Psoas muscle (tissue), 8 donors: ENCODE measurements at places on chromosomes 4 and X. TPM values are rescaled to one million over a fixed set of nuclear protein-coding genes. Genes with fewer than 3 reads are reported as not detected.
A peak's percentile ranks its signal among the peaks of the same experiment; 100 is the strongest.

TRMT44 gene
- 7.4 TPM for total RNA-seq

PNMA5 gene
- not detected for total RNA-seq

CT45A3 gene
- total RNA-seq: not detected

SYTL4 gene
- 2.2 TPM for total RNA-seq

ARX gene
- 3.1 TPM for total RNA-seq

WAS gene
- 0.92 TPM for total RNA-seq

DNA sequence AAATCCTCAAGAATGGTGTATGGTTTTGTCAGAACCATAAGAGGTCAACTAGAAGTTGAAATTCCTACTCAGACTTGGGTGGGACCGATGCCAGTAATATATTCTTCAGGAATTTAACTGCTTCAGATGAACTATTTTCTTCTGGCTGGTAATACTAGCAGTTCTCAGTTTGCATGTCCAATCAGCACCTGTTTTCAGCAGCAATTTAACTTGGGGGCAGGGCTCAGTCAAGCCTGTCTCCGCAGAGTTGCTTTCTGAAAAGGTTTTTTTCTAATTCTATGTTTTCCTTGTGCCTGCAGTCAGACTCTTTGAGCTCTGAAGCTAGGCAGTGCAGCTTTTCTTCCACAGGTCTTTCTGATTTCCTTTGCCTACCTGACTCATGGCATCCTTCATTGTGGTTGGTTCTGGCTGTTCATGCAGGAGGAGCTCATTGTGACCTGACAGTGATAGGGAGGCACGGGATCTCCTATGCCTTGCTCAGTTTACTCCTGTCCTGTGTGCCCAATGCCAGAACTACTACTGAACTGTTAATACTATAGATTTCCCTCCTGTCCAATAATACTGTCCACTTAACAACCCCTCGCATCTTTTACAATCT, 17.3 kb upstream of the FMR1 start:
- H3K4me3 ChIP-seq: no peak overlapping the region
- H3K36me3 ChIP-seq: no peaks in the 10 kb centered on the region
- H3K27ac ChIP-seq: no peak overlapping the region
- H3K27me3 ChIP-seq: no peaks in the 10 kb centered on the region

DNA sequence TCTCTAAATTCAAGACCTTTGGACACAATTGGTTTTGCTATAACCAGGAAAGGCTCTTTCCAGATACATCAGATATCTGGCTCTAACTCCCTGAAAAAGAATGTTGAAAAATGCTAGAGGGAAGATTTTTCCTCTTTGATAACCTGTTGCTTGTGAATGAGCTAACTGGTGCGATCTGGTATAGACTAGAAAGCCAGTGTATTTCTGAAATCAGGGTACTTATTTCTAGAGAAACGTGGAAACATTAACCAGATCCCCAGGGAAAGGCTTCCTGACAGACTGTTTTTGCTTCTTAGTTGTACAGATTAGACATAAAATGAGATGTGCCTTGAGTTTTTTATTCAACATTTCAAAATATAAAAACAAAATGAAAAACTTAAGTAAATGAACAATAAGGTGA, 107.7 kb downstream of the NPNT start:
- H3K4me3 ChIP-seq: no peak overlapping the region
- no peaks in the 10 kb centered on the region for H3K4me1 ChIP-seq
- no peaks in the 10 kb centered on the region for H3K36me3 ChIP-seq
- no peak overlapping the region for H3K27ac ChIP-seq
- H3K27me3 ChIP-seq: no peaks in the 10 kb centered on the region
- no peak for DNase-seq

- no peak overlapping the region for H3K4me3 ChIP-seq
- no peaks in the 10 kb centered on the region for H3K4me1 ChIP-seq
- no peaks in the 10 kb centered on the region for H3K27me3 ChIP-seq
- no peak overlapping the region for H3K27ac ChIP-seq
Observed at GRCh38 chr4:25956260-25956659, 42.2 kb downstream of the SMIM20 start.

- H3K27ac ChIP-seq: no peak overlapping the region
- H3K27me3 ChIP-seq: no peaks in the 10 kb centered on the region
- H3K36me3 ChIP-seq: no peaks in the 10 kb centered on the region
- H3K4me3 ChIP-seq: no peak overlapping the region
Observed at GRCh38 chr4:129043523-129043922, 49.8 kb downstream of the SCLT1 start.

- H3K27ac ChIP-seq: no peak overlapping the region
- no peak for DNase-seq
- no peak overlapping the region for H3K4me3 ChIP-seq
- no peaks in the 10 kb centered on the region for H3K27me3 ChIP-seq
- H3K36me3 ChIP-seq: no peaks in the 10 kb centered on the region
Observed at GRCh38 chr4:5118994-5119835, 67.9 kb downstream of the STK32B start.

DNA sequence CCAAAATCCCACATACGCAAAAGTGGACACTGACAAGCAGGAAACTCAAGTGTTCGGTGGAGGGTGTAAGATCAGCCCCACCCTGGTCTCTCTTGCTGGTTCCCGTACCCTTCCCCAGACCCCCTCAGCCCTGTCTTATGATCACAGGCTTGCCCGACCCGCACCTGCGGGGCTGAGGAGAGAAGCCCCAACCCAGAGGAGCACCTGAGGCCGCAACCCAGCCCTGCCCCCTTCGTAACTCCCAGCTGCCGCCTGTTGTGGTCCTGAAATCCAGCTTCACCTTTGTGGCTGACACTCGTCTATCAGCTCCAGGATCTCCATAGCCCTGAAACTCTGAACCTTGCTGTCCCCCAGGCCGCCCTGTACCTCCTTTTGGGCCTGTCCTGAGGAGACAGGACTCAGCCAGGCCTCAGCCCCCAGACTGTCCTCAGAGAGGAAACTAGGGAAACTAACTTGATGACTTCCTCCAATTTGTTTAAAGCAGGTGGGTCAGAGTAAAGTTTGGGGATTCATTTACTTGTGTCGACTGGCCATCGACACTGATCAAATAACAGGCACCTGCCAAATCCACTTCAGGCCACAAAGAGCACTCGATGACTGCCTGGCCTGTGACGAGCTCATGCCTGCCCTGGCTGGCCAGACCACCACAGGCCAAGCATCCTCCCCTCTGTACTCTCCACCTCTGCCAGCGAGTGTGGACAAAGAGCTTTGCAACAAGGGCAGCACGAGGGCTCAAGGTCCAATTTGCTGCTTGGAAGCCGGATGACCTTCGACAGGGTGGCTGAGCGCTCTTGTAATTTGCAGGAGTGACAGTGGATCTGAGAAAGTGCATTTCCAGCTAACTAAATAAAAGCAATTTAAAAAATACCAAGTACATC, 19.3 kb downstream of the DCTD start:
- no peaks in the 10 kb centered on the region for H3K27me3 ChIP-seq
- no peak for DNase-seq
- no peak overlapping the region for H3K4me3 ChIP-seq
- H3K4me1 ChIP-seq: no peaks in the 10 kb centered on the region
- H3K27ac ChIP-seq: no peak overlapping the region

GRCh38 chr4:5631352-5632065, 76.8 kb downstream of the EVC2 start:
- DNase-seq: no peak
- H3K4me3 ChIP-seq: no peak overlapping the region
- no peaks in the 10 kb centered on the region for H3K4me1 ChIP-seq
- H3K27me3 ChIP-seq: no peaks in the 10 kb centered on the region
- peaks cover 8% of the 10 kb centered on the region for H3K36me3 ChIP-seq

GRCh38 chr4:143282211-143282707, 54.4 kb upstream of the GAB1 start:
- H3K36me3 ChIP-seq: no peaks in the 10 kb centered on the region
- peak overlapping the region; percentile 40 for H3K27ac ChIP-seq
- H3K4me3 ChIP-seq: no peak overlapping the region
- peaks cover 15% of the 10 kb centered on the region for H3K4me1 ChIP-seq
- no peak for DNase-seq

DNA sequence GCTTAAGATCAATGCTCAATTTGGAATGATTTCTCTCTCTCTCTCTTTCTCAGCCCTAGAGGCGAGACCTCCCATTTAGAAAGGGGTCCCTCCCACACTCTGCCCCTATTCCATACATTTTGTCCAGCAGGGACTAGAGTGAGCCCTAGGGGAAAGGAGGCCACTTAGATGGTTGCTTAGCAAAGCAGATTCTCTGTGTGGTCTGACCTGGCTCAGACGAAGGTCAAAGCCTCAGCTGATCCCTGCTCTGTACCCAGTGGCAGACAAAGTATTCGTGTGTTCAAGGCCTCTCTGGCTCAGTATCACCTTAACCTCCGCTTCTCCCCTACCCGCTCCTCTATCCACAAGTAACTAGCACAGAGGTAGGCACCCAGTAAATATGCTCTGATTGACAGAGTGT, 78.4 kb downstream of the HPRT1 start:
- no peaks in the 10 kb centered on the region for H3K36me3 ChIP-seq
- no peak overlapping the region for H3K27ac ChIP-seq
- DNase-seq: no peak
- no peak overlapping the region for H3K4me3 ChIP-seq
- H3K27me3 ChIP-seq: no peaks in the 10 kb centered on the region
- no peaks in the 10 kb centered on the region for H3K4me1 ChIP-seq
